Stimulated activated CD8-positive, alpha-beta memory T cell treated with anti-CD3 and anti-CD28 coated beads, Interleukin-12 subunit alpha, Interleukin-12 subunit beta, amount 100 ng/mL, for 4 hours (primary cell): ENCODE measurements at places on chromosomes 5 and 9.

GRCh38 chr5:59756373-59757035 is 137.0 kb downstream of the PDE4D start:
- DNase-seq: no peak

DNA sequence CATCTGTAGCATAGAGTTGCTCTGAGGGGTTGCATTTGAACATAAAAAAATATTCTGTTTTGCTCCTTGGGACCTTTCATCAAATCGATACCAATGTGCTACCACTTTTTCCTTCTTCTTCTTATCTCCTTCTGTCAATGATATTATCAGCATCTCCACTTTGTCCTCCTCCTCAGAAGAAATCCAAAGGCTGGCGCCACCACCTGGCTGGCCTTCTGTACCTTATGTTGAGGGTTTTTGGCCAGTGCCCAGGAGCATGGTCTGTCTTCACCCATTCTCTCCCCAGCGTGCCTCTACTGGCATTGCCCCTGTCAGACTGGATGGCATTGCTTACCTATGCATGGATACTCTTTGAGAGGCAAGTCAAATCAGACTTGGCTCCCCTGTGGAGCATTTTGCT is 167.2 kb downstream of the CFAP90 start:
- no peak for DNase-seq

GRCh38 chr5:24161559-24161958 is 483.2 kb downstream of the CDH10 start:
- DNase-seq: no peak

DNA sequence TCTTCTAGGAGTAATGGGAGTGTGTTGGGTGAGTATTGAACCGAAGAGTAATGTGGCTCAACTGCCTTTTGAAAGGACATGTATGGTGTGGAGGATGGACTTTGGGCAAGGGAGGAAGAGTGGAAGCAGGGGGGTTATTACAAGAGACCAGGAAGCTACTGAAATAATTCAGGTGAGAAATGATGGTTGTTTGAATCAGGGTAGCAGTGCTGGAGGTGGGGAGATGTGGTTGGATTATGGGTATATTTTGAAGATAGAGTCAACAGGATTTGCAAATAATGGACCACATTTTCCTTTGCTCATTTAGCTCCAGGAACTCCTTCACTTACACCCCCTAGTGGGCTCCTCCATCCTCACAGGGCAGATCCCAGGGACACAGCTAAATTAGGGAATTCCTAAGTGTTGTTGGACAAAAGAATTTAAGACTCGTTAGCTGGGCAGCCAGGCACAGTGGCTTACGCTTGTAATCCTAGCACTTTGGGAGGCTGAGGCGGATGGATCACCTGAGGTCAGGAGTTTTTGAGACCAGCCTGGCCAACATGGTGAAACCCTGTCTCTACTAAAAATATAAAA is 1.2 kb upstream of the SLC4A9 start:
- DNase-seq: no peak

DNA sequence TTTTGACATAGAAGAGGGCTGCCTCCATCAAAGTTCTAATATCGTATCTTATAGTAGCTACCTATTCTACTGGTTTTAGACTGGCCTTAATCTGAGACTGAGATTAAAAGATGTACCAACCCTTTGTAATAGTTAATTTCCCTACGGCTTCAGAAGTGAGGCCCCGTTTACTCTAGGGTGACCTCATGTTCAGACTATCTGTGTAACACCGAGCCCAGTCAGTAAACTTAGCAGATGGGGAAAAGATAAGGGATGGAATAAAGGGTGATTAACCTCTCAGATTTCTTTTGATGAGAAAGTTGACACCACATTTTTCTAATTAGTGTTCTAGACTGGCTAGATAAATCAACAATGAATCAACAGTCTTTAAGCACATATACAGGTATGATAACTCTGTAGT is 283.1 kb downstream of the KCTD16 start:
- no peak for DNase-seq

GRCh38 chr5:107646418-107646817 is 24.3 kb downstream of the EFNA5 start:
- DNase-seq: no peak

DNA sequence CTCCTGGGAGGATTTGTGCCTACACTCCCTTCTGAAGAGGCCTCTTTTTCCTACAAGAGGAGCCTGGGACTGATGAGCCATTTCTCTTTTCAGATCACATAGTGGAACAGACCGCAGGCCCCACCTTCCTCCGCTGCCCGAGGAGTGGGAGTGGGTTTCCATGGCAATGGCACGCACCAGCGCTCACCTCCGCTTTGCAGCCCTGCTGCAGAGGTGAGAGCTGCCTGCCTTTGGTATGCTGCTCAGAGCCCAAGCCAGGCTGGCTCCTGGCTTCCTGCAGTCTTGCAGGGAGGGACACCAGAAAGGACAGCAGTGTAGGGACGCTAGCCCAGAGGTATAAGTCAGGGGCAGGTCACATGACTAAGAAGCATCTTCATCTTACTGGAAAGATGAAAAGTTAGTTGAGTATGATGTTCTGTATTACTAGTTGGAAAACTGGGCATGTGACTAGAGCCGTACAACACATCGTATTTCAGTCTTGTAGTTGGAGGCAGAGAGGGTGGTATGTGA is 12.4 kb downstream of the PTTG1 start:
- DNase-seq: no peak

- no peak for DNase-seq
These were observed 340.9 kb downstream of the RASEF start for GRCh38 chr9:82722051-82722450.

DNA sequence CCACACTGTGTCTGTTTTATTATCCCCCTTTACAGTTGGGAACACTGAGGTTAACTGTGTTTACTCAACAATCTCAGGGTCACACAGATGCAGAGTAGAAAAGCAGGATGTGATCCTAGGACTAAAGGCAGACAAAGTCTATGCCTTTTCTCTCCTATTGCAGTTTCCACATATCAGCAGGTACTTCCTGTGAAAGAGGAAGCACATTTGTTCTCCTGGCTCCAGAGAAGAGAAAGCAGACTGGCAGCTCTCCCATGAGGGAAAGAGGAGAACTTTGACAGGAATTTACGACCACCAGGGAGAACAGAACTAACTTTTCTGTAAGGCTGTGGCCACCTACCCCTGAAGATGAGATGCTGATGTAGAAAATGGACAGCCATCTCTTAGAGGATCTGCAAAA is 84.2 kb upstream of the TNC start:
- DNase-seq: no peak

- no peak for DNase-seq
These were observed 633.0 kb downstream of the LRRC70 start for GRCh38 chr5:63211448-63212132.

- no peak for DNase-seq
These were observed 2.5 kb downstream of the BRIX1 start for GRCh38 chr5:34918025-34918424.

- DNase-seq: no peak
These were observed 258.6 kb upstream of the CTNND2 start for GRCh38 chr5:12162863-12163262.

- DNase-seq: no peak
These were observed 81.5 kb downstream of the SHB start for GRCh38 chr9:37987467-37987981.

DNA sequence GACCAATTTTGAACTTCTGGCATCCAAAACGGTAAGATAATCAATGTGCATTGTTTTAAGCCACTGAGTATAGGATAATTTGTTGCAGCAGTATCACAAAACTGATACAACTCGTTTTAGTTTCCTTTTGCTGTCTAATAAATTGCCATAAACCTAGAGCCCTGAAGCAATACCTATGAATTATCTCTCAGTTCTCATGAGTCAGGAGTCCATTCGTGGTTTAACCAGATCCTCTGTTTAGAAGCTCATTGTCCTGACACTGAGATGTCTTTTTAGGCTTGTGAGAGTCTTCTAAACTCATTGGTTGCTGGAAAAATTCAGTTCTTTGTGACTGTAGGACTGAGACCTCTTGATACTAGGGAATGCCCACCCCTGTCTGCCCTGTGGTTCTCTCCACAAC is 262.9 kb downstream of the SEMA5A start:
- no peak for DNase-seq

DNA sequence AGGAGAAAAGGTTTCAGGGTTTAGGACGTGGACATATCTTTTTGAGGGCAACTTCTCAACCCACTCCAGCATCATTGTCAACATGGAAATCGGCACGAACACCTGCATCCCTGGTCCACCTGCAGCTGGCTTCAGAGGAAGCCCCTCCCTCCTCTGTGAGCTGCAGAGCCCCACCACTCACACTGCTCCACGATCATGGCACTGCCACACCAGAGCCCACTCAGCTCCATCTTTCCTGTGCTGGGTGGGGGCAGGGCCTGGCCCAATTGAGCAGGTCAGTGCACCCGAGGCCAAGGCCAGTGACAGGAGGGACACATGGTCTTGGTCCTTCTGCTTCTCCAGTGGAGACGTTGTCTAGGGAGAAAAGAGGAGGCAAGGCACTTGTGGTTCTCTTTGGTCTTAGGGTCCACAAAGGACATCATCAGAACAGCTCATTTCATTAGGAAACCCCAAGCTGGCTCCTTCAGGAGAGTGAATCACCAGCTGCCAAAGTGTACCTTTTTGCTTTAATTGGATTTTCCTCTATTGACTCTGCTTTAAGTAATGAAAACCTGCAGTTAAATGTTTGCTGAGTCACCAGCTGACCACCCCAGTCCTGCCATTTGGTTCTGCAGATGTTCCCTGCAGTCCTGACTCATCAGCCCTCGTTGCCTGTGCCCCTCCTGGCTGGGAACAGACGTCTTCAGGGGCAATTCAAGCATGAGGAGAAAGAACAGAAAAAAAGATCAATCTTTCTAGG is 56.2 kb downstream of the UBE2QL1 start:
- DNase-seq: no peak

GRCh38 chr5:84685121-84685894 is 300.6 kb upstream of the EDIL3 start:
- no peak for DNase-seq

DNA sequence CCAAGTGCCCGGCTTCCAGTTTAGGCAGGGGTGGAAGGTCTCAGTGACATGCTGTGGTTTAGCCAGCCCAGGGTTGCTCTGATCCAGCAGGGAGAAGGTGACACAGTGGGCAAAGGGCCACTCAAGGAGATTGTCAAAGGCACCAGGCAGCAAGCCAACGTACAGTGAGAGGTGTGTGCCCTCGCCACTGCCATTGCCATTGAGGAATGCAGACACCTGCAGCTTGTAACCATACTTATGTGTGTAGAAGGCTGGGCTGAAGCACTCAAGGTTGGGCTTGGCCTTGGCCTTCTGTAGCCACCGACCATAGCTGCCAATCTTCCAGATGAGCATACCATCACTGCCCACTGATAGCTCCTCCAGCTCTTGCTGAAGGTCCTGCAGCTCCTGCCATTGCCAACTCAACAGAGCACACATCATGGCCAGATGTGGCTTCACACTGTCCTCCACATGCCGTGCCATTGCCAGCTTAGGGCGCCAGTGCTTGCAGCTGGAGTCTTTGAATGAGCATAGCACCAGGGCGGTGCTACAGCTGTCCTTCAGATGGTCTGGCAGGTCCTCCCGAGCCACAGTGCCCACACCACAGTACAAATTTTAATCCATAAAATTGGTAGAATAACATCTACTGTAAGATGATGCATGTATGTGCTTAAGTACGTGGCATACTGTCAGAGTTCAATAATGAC is 59.7 kb upstream of the HMHB1 start:
- no peak for DNase-seq

GRCh38 chr5:123433596-123433995 is 10.4 kb upstream of the CEP120 start:
- no peak for DNase-seq

DNA sequence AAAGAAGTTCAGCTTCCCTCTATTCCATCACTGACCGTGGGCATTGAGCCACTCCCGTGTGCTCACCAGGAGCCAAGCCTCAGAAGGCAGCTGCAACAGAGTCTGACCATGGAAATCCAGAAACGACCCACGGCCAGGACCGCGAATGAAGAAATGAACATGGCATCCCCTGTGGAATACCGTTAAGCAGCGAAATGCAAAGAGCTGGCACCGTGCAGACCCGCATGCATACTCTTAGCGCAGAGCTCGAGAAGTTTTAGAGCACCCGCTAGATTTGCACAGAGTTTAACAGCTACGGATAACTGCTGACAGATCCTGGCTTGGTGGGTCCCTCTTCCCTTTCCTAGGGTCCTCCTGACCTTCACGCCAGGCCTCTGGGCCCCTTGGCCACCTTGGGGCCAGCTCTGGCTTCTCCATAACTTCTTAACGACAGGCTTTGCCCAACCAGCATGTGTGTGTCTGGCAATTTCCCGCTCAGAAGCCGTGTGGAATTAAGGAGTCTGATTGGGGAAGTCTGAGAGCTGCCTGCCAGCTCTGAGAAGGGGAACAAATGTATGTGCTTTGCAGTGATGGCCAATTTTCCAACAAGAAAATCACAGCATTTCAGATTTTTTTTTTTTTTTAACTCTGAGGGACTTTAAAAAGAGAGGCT is 75.3 kb upstream of the COL5A1 start:
- no peak for DNase-seq

DNA sequence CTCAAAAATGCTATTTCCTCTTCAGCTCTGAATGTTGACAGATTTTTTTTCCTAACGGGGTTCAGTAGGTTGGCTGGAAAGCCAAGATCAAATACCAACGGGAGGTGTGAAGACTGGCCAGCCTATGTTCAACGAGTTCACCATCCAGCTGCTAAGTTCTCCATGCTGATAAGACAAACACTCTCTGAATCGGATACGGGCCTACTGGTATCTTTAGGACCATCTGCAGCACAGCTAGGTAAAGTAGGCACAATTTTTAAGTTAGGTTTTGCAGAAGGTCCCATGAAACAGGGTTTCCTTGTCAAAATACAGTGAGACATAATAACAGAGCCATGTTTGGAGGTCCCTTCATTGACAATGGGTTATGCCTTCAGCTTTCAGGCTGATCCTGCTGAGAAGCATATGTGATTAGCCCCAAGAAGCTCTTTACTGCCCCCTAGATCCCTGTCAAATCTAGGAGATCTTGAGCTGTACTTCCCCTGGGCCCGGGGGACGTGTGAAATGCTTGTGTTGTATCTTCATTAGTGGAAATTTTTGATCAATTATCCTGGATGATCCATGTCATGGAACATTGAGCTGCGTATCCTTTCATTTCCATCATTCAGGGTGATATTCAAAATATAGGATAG is 60.6 kb downstream of the PGM5 start:
- no peak for DNase-seq

DNA sequence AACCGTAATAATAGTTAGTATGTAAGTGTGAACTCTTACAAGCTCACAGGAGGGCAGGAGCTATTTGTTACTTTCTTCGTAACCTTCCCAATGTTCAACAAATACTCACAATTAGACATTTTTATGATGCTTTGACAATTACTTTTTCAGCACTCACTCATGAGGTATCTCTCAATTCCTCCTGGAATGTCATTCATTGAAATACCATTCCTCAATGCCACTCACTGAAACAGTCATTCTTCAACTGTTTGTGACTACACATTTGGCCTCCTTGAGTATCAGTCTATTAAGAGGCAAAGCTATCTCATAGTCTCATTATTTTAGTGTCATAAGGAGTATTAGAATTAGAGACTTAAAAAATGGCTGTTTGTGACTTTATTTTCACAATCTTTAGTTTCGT is 734.1 kb upstream of the DMAC1 start:
- no peak for DNase-seq

GRCh38 chr9:135012166-135012565 is 75.3 kb upstream of the OLFM1 start:
- no peak for DNase-seq

GRCh38 chr5:151234476-151235238 is 10.8 kb upstream of the CCDC69 start:
- DNase-seq: no peak
